ENCODE measurements at places on chromosomes 11 and 22. TPM values are rescaled to one million over a fixed set of nuclear protein-coding genes. Genes with fewer than 3 reads are reported as not detected.

DNA sequence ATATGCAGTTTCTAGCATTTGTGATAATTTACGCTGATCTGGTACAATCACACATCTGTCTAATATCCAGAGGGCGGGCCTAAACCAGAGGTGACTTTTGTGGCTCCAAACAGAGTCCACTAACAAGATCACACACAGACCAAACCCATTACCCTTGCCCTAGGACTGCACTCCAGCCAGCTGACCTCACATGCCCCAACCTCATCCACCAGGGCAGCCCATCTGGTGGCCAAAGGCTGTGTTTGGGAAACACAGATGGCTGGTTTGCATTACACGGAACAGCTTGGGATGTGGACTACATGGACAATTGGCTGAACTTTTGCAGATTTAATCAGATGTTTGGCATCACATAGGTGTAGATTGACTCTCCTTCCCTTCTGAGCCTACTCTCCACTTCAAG lies 228.2 kb downstream of the GRIK4 start:
- no peaks in the 10 kb centered on the region for H3K4me1 ChIP-seq
- DNase-seq: no peak
- H3K27me3 ChIP-seq: no peaks in the 10 kb centered on the region
- H3K36me3 ChIP-seq: no peaks in the 10 kb centered on the region

DNA sequence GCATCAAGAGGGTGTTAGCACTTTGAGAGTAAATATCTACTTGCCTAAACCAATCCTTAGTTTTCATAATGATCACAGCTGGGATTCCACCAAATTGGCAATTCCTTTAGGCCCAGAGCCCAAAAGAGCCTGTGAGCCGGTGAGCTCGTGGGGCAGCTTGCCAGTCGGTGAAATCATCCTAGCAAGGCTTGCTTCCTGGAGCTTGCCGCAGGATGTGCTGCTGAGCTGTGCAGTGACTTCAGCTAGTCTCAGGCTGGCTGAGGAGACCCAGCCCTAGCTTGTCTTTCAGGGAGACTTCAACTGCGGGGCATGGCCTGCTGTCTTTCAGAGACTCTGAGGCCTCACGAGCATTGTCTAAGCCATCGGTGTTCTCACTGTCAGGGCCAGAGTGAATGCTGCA lies 73.6 kb upstream of the SUSD2 start:
- peak; percentile 81 for DNase-seq
- peak overlapping the region; percentile 21 for H3K27ac ChIP-seq
- H3K36me3 ChIP-seq: no peaks in the 10 kb centered on the region
- no peak overlapping the region for H3K4me3 ChIP-seq

GRCh38 chr11:15434529-15434928 lies 319.8 kb downstream of the INSC start:
- H3K4me3 ChIP-seq: no peak overlapping the region
- no peaks in the 10 kb centered on the region for H3K4me1 ChIP-seq
- no peaks in the 10 kb centered on the region for H3K36me3 ChIP-seq
- no peak for DNase-seq
- no peaks in the 10 kb centered on the region for H3K27me3 ChIP-seq

GRCh38 chr11:113519989-113520613 lies 44.9 kb upstream of the DRD2 start:
- H3K4me3 ChIP-seq: no peak overlapping the region
- no peak for DNase-seq
- H3K27me3 ChIP-seq: no peaks in the 10 kb centered on the region
- no peaks in the 10 kb centered on the region for H3K4me1 ChIP-seq
- no peaks in the 10 kb centered on the region for H3K36me3 ChIP-seq

GRCh38 chr11:46560300-46560991 lies 33.4 kb downstream of the AMBRA1 start:
- H3K4me3 ChIP-seq: peak overlapping the region; percentile 40
- H3K27me3 ChIP-seq: no peaks in the 10 kb centered on the region
- DNase-seq: peak; percentile 49
- H3K4me1 ChIP-seq: peaks cover 15% of the 10 kb centered on the region
- H3K36me3 ChIP-seq: no peaks in the 10 kb centered on the region

DNA sequence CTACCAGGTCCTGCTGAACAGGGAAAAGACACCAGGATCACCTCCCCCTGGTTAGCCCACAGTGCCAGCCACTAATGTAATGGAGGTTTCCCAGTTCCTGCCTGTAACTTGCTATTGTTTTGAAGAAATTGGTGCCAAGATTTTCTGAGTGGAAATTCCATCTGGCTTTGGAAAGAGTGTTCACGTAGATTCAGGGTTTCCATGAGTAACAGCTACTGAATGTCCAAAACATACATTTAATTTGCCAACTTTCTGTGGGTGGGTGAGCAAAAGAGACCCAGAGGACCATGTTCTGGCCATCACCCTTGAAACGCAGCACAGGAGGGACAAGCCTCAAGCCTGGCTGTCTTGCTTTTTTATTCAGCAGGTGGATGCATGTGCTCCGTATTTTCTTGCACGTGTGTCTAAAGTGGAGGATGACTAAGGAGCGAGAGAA lies 8.8 kb upstream of the DKK3 start:
- no peak overlapping the region for H3K27ac ChIP-seq
- no peaks in the 10 kb centered on the region for H3K27me3 ChIP-seq
- no peaks in the 10 kb centered on the region for H3K36me3 ChIP-seq

GRCh38 chr11:62489204-62489603 lies 57.4 kb downstream of the AHNAK start:
- H3K36me3 ChIP-seq: no peaks in the 10 kb centered on the region
- DNase-seq: no peak
- no peak overlapping the region for H3K27ac ChIP-seq
- H3K27me3 ChIP-seq: no peaks in the 10 kb centered on the region
- H3K4me3 ChIP-seq: no peak overlapping the region

SLC25A45 gene
- total RNA-seq: 50.6 TPM

PHLDA2 gene
- total RNA-seq: 4.9 TPM

ABTB2 gene
- total RNA-seq: 29.5 TPM
